Thoracic aorta (tissue), 2 donors: ENCODE measurements at places on chromosomes 5 and 9.
A peak's percentile ranks its signal among the peaks of the same experiment; 100 is the strongest.

GRCh38 chr9:93996863-93997262, 41.7 kb upstream of the BARX1 start:
- DNase-seq, result no peak

DNA sequence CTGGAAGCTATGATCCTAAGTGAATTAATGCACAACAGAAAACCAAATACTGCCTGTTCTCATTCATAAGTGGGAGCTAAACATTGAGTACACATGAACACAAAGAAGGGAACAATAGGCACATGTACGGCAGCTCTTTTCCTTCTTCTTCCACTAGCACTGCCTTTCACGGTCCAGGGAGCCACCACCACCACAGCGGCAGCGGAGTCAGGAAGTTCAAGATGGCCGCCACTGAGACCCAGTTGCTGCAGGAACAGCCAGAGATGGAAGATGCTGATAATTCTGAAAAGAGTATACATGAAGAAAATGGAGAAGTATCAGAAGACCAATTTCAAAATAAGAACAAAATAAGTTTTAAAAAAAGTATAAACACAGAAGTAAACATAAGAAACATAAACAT, 39.5 kb upstream of the TNFSF15 start:
- no peak for DNase-seq

GRCh38 chr9:99866398-99866797, 40.1 kb upstream of the STX17 start:
- no peak for DNase-seq

DNA sequence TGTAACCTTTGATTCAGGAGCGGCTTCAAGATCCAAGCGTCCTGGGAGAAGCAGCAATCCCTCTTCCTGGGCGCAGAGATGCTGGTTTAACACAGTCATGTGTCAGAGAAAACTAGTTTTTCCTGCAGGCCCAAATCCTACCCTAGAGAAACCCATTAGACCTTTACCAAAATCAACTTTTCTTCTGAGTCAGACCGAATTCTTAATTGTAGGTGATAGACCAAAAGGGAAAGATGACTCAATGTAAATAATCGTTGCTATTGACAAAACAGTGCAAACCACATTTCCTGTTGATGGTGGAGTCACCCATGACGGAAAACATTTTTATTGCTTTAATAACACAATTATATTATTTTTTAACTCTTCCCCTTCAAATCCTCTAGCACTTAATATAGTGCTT, 40.1 kb downstream of the SLC1A1 start:
- DNase-seq, result no peak

- no peak for DNase-seq
Measured at GRCh38 chr9:127114606-127115005, 7.8 kb downstream of the ANGPTL2 start.

DNA sequence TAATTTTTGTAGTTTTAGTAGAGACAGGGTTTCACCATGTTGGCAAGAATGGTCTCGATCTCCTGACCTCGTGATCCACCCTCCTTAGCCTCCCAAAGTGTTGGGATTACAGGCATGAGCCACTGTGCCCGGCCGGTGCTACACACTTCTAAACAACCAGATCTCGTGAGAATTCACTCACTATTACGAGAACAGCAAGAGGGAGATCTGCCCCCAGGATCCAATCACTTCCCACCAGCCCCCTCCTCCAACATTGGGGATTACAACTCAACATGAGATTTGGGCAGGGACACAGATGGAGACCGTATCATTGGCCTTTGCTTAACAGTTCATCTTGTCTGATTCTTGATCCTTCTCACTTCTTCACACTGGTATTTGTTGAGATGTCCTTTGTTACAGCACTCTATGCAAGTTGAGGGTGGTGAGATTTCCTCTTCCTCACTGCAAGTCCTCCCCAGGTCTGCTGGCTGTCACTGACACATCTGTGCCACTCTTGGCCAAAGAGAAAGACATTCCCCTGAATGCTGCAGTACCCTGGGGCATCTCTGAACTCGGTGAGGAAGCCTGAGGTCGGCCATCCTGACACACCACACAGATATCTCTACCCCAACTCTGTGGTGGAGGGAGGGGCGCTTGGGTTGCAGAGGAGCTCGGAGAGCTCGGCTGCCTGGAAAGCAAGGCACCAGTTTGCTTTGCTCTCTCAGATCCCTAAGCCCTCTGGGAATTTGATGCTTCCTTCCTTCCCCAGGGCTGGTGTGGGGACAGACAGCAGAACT, 4.2 kb upstream of the SUB1 start:
- no peak for DNase-seq

- DNase-seq, result no peak
Measured at GRCh38 chr5:136679233-136679632, 313.9 kb upstream of the TRPC7 start.

- no peak for DNase-seq
Measured at GRCh38 chr5:175728885-175729828, 71.3 kb downstream of the HRH2 start.

DNA sequence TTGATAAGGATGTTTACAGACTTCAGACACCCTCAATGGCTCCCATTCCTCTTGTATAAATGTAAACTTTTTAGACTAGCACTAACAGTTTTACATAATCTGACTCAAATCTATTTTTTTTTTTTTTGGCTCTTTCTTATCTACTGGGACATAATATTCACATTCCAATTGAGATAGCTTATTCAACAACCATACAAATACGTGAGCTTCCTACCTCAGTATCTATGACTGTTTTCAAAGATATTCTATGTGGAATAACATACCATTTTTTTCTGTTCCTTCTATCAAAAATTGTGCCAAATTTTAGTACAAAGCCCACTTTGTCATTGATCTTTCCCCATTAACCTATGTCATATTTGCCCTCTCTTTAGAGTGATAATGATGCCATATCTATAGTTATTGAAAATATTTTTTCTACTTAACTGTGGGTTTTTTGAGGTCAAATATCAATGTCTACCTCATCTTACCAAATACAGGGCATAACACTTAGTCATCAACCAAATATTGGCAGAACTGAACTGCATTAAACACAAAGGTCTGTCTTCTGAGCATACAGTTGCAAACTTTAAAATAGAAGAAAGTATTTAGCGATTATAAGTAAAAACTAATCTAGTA, 482.6 kb downstream of the PTPRD start:
- no peak for DNase-seq

- DNase-seq, result no peak
Measured at GRCh38 chr9:92754091-92754745, 10.4 kb downstream of the BICD2 start.

- DNase-seq, result no peak
Measured at GRCh38 chr5:175479125-175479881, 943 bp downstream of the SFXN1 start.

DNA sequence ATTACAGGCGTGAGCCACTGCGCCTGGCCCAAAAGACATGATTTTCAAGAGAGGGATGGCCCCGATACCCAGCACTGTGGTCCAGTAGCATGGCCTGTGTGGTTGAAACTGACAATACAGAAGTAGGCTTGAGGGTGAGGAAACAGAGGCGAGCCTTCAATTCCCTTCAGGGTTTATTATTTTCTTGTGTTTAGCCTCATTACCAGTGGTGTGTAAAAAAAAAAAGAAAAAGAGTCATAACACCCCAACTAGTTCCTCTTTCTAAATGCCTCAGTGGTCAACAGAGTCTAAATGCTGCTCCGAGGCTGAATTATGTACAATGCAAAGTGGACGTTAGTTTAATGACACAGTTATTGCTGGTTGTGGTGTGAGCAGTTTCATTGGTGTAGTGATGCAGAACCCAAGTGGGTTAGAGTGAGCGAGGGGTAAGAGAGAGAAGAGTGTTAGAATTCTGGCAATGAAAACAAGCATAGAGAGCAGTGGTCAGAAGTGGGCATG, 58.8 kb downstream of the SNX30 start:
- no peak for DNase-seq

DNA sequence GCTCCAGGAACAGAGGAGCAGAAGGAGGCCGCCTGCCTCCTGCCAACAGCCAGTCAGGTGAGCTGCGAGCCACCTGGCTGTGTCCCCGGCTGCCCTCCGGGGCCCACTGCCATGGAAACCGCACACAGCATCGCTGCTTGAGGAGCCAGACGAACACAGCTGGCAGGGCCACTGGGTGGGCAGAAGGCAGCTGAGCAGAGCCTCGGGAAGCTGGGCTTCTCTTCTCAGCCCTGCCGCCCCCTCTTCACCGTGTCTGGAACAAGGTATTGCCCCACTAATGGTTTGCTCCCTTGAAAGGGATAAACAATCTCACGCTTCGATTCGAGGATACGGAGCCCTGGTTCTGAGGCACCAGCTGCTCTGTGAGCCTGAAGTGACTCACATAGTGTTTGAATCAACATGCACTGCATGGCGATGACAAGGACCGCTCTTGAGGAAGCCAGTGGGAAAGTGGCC, 63.7 kb upstream of the RUFY1 start:
- no peak for DNase-seq

- DNase-seq, result no peak
Measured at GRCh38 chr9:135525241-135526088, 4.2 kb downstream of the LCN1 start.

- DNase-seq, result peak; percentile 36
Measured at GRCh38 chr5:138953387-138954256, 78.5 kb upstream of the LRRTM2 start.

- DNase-seq, result no peak
Measured at GRCh38 chr9:89339807-89340206, 21.5 kb downstream of the SECISBP2 start.

DNA sequence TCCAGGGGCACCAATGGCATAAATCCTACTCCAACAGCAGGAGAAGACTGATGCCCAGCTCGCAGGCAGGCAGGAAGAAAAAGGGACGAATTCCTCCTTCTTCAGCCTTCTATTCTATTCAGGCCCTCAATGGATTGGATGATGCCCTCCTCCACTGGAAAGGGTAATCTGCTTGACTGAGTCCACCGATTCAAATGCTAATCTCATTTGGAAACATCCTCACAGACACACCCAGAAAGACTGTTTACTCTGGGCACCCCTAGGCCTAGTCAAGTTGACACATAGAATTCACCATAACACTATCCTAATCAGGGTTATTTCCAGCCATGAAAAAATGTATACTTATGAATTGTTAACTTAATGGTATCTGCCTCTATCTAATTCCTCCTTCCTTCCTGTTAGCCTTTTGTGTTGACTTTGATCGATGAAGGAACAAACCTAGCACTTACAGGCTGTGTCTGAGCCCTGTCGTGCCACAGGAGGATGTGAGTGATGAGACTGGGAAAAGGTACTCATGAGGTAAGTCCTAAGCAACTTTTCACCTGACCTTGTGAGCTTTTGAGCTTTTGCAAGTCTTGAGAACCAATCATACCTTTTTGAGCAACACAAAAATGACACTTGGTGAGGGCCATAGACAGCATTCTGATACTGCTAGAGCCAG, 36.5 kb downstream of the FOXD1 start:
- no peak for DNase-seq

DNA sequence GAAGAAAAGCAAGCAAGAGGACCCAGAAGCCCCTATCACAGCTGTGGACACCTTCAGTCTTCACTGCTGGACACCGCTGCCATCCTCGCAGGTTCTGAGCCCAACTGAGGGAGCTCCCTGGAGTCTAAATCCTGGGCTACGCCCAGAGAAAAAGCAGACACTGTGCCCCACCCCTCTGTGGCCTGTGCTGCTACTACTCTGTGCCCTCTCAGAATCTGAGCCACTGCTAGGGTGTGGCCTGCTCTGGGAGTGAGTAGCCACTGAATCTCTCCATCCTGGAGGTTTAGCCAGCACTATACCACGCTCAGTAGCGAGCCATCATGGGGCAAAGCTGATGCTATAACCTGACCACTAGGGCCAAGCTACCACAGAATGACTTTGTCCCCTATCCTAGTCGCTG, 338.2 kb downstream of the NPR3 start:
- DNase-seq, result no peak

- no peak for DNase-seq
Measured at GRCh38 chr5:89421035-89421434, 538.1 kb upstream of the MEF2C start.

DNA sequence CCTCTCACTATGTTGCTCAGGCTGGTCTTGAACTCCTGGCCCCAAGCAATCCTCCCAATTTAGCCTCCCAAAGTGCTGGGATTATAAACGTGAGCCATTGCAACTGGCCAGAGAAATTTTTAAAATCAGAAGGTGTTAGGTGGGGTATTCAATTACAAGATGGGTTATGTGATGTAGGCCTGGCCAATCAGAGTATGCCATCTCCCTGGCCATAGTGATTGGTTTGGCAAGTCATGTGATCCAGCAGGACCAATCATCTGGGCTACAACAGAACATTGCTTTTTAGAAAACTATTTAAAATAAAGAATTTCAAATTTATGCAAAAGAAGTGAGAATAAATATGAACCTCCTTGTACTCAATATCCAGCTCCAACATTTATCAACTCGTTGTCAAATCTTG, 22.4 kb downstream of the NMRK1 start:
- no peak for DNase-seq
